ENCODE measurements at places on chromosomes 7 and 10. TPM values are rescaled to one million over a fixed set of nuclear protein-coding genes. Genes with fewer than 3 reads are reported as not detected.

- H3K27ac ChIP-seq, result no peak overlapping the region
- no peak for DNase-seq
- H3K4me3 ChIP-seq, result no peak overlapping the region
- H3K4me1 ChIP-seq, result no peaks in the 10 kb centered on the region
- no peaks in the 10 kb centered on the region for H3K27me3 ChIP-seq
Observed at GRCh38 chr7:16028636-16029035, 342.2 kb upstream of the MEOX2 start.

GRCh38 chr10:115657161-115657860 lies 564.1 kb downstream of the ATRNL1 start:
- no peaks in the 10 kb centered on the region for H3K27me3 ChIP-seq
- H3K27ac ChIP-seq, result no peak overlapping the region
- H3K36me3 ChIP-seq, result no peaks in the 10 kb centered on the region
- no peaks in the 10 kb centered on the region for H3K4me1 ChIP-seq
- H3K4me3 ChIP-seq, result no peak overlapping the region

GRCh38 chr10:9228771-9229170 lies 1174.3 kb downstream of the GATA3 start:
- no peaks in the 10 kb centered on the region for H3K27me3 ChIP-seq
- no peak overlapping the region for H3K4me3 ChIP-seq
- DNase-seq, result no peak
- no peak overlapping the region for H3K27ac ChIP-seq
- no peaks in the 10 kb centered on the region for H3K36me3 ChIP-seq

DNA sequence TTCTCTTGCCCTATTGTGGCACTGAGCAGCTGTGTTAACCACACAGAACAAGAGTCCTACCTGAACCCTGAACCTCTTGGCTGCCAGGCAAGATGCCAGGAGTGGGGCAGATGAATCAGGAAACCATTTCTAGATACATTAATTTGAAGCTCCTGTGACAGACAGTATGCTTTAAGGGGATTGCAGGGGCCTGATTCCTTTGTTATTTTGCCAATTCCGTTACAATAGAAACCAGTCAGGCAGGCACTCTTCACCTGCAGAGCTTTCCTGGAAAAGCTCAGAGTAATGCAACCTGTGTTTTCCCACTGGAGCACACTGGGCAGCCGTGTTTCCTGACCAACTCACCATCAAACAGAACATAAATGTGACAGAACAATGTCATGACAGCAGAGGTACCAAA lies 233.1 kb downstream of the BMPER start:
- H3K4me1 ChIP-seq, result no peaks in the 10 kb centered on the region
- no peak for DNase-seq
- no peaks in the 10 kb centered on the region for H3K36me3 ChIP-seq
- H3K27me3 ChIP-seq, result no peaks in the 10 kb centered on the region
- no peak overlapping the region for H3K4me3 ChIP-seq

- H3K27me3 ChIP-seq, result no peaks in the 10 kb centered on the region
- no peaks in the 10 kb centered on the region for H3K36me3 ChIP-seq
- no peak for DNase-seq
Observed at GRCh38 chr10:123678376-123678775, 12.2 kb downstream of the GPR26 start.

- H3K36me3 ChIP-seq, result no peaks in the 10 kb centered on the region
- DNase-seq, result no peak
- no peaks in the 10 kb centered on the region for H3K27me3 ChIP-seq
- H3K4me3 ChIP-seq, result no peak overlapping the region
Observed at GRCh38 chr10:17007418-17007770, 122.2 kb downstream of the CUBN start.

GRCh38 chr7:129197771-129198170 lies 9.3 kb downstream of the SMO start:
- DNase-seq, result no peak
- no peaks in the 10 kb centered on the region for H3K27me3 ChIP-seq
- no peak overlapping the region for H3K27ac ChIP-seq
- H3K4me1 ChIP-seq, result no peaks in the 10 kb centered on the region

- H3K4me3 ChIP-seq, result no peak overlapping the region
- H3K27me3 ChIP-seq, result no peaks in the 10 kb centered on the region
- no peaks in the 10 kb centered on the region for H3K36me3 ChIP-seq
Observed at GRCh38 chr10:14102056-14102455, 228.7 kb downstream of the FRMD4A start.

DNA sequence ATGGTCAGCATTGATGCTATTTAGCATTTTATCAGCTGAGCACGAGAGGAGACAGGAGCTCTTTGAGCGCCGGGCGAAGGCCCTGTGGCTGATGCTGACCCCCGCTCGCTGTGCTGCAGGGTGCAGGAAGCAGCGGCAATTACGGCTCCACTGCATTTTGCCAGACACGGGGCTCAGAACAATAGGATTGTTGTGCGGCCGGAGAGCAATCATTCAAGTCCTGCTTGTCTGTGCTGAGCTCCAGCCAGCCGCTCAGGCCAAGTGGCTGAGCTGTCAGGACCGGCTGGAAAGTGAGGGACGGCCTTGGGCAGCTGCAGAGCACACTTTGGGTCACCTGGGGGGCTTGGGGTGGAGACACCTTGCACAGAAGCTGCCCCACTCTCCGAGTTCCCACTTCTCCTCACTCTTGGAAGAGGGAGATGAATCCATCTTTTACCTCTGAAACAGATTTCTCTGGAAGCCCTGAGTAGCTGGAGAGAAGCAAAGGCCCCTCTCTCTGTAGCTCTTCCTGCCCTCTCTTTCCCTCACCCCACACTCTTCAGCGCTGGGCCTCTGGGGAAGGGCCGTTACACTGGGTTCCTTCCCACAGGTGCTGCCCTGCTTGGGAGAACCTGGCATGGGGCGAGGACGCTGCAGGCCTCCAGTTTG lies 17.3 kb upstream of the ADARB2 start:
- DNase-seq, result no peak
- no peaks in the 10 kb centered on the region for H3K27me3 ChIP-seq
- H3K4me3 ChIP-seq, result no peak overlapping the region
- no peaks in the 10 kb centered on the region for H3K4me1 ChIP-seq

DNA sequence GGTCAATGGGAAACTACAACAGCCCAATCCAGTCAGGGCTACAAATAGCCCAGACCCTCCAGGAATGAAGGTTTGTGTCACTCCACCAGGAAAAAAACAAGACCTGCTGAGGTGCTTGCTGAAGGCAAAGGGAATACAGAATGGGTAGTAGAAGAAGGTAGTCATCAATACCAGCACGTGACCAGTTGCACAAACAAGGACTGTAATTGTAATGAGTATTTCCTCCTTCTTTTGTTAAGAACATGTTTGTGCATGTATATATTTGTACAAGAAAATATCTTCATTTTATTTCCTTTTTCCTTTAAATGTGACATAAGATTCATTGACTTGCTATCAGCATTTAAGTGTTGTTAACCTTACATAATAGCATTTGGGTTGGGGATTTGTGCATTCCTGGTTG lies 229.3 kb downstream of the IMMP2L start:
- H3K27me3 ChIP-seq, result no peaks in the 10 kb centered on the region
- DNase-seq, result no peak
- no peaks in the 10 kb centered on the region for H3K4me1 ChIP-seq
- H3K36me3 ChIP-seq, result no peaks in the 10 kb centered on the region
- no peak overlapping the region for H3K4me3 ChIP-seq

DNA sequence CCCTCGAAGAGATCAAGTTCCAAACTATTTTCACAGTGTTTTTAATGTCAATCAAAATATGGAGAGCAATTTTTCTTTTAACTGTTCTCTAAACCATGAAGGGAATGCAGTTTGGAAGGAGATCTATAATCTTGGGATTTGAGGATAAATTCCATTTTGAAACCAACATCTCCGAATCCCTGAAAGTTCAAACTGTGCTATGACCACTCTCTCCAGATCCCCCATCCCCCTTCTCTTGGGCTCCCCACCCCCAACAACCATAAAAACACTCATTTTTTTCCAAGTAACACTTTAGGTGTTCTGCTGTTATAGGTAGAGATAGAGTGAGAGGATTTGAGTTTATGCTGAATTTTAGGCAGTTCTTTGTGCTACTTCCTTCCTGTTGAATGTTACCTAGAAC lies 1.7 kb downstream of the CALD1 start:
- H3K36me3 ChIP-seq, result no peaks in the 10 kb centered on the region
- H3K27ac ChIP-seq, result peak overlapping the region; percentile 77
- no peak for DNase-seq
- H3K27me3 ChIP-seq, result no peaks in the 10 kb centered on the region

- no peaks in the 10 kb centered on the region for H3K4me1 ChIP-seq
- H3K4me3 ChIP-seq, result no peak overlapping the region
- no peak for DNase-seq
- no peak overlapping the region for H3K27ac ChIP-seq
Observed at GRCh38 chr10:84844461-84844860, 516.1 kb downstream of the CCSER2 start.

- no peaks in the 10 kb centered on the region for H3K4me1 ChIP-seq
- H3K27me3 ChIP-seq, result no peaks in the 10 kb centered on the region
Observed at GRCh38 chr7:135828604-135829003, 80.0 kb upstream of the FAM180A start.

GRCh38 chr7:132392713-132393112 lies 183.6 kb downstream of the PLXNA4 start:
- no peak for DNase-seq
- no peaks in the 10 kb centered on the region for H3K27me3 ChIP-seq
- H3K36me3 ChIP-seq, result no peaks in the 10 kb centered on the region
- H3K4me1 ChIP-seq, result peaks cover 22% of the 10 kb centered on the region

DNA sequence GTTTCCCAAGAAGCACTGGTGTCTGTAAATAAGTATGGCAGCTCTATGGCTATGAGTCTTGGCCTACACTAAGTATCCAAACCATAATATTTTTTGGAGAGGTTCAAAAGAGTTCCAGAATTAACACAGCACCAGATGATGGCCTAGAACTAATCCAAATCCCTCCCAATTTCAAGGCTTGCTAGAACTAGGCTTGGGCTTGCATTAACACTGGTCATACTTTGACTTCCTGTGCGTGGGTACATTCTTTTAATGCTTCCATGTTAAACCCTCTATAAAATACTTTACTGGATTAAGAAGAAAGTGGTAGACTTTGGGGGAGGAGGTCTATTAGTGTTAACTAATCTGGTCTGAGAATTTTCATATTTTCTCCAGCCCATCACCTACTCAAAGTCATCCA lies 3.1 kb downstream of the AASS start:
- H3K4me3 ChIP-seq, result no peak overlapping the region
- no peaks in the 10 kb centered on the region for H3K36me3 ChIP-seq
- no peaks in the 10 kb centered on the region for H3K27me3 ChIP-seq

DNA sequence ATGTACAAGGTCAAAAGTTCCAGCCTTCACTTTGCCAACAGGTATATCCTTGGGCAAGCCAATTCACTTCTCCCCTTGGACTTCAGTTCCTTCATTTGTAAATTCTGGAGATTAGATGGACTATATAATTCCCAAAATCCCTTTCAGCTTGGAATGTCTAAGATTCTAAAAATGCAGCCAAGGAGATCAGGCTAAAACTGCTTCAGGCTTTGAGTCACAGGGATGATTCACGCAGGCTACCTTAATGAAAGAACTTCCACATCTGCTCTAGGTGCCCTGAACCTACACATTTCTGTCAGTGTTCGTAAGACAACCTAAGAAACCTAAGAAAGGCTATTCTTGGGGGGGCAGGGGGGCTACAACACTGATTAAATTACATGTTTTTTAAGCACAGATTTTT lies 7.1 kb downstream of the CPVL start:
- peaks cover 2% of the 10 kb centered on the region for H3K4me1 ChIP-seq
- no peaks in the 10 kb centered on the region for H3K36me3 ChIP-seq
- no peak overlapping the region for H3K27ac ChIP-seq
- no peaks in the 10 kb centered on the region for H3K27me3 ChIP-seq
- DNase-seq, result no peak
- H3K4me3 ChIP-seq, result no peak overlapping the region

GRCh38 chr7:80630608-80631405 lies 7.6 kb upstream of the CD36 start:
- H3K27me3 ChIP-seq, result no peaks in the 10 kb centered on the region
- no peak overlapping the region for H3K27ac ChIP-seq
- H3K4me1 ChIP-seq, result no peaks in the 10 kb centered on the region
- no peak for DNase-seq
- H3K36me3 ChIP-seq, result no peaks in the 10 kb centered on the region
- H3K4me3 ChIP-seq, result no peak overlapping the region

- H3K36me3 ChIP-seq, result no peaks in the 10 kb centered on the region
- no peaks in the 10 kb centered on the region for H3K4me1 ChIP-seq
- no peak overlapping the region for H3K4me3 ChIP-seq
- H3K27me3 ChIP-seq, result no peaks in the 10 kb centered on the region
Observed at GRCh38 chr7:7018290-7018689, 164.1 kb upstream of the C1GALT1 start.

DNA sequence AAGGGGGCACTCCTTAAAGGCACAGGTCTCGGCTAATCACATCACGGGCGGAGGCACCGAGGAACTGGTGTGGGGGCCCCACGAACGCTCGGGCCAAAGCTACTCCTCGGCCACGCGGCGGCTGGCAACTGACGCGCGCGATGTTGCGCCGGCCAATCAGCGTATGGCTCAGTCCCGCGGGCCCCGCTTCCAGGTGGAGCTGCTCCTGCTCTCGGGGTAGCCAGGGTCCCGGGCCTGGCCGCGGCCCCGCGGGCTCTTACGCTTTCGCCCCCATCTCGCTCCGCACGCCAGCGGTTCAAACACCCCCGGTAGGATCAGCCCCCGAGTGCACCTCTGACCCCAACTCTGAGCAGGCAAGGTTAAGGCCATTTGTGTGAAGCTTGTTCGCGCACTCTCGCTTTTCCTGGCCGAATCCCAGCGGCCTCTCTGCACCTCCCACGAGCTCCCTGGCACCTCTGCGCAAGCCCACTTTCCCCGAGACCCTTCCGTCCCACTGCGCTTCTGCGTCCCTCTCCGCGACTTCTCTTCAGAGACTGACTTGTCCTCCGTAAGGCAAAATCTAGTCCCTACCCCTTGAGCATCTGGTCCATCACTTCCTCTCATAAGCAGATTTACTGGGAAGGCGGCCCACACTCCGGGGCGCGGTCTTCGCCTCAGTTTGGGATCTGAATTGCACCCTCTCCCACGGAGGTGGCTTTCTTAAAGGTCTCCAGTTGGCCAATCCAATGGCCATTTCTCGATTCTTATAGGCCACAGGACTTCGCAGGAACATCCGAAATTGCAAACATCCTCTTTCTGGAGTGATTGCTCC lies 200.9 kb upstream of the TBX20 start:
- peak; percentile 1 for DNase-seq
- no peaks in the 10 kb centered on the region for H3K27me3 ChIP-seq
- H3K36me3 ChIP-seq, result no peaks in the 10 kb centered on the region
- H3K4me3 ChIP-seq, result no peak overlapping the region

DNA sequence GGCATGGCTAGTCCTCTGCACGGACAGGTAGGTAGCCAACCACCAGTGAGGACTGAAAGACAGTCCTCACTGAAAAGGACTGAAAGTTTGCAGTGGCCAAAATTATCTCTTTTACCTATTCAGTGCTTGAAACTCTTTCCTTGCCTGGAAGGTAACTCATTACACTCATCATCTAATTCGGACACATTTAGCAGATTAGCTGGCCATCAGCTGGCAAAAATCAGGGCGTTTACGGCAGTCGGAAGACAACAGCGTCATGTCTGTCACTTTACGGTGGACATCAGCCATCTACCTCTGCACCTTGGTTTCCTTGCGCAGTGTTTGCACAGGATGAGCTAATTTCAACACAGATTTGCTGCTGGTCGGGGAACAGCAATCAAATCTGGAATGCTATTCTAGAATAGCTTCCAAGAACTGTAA lies 740 bp downstream of the ANXA7 start:
- peak overlapping the region; percentile 83 for H3K27ac ChIP-seq
- H3K4me3 ChIP-seq, result peak overlapping the region; percentile 90
- H3K36me3 ChIP-seq, result peaks cover under 1% of the 10 kb centered on the region
- H3K4me1 ChIP-seq, result peaks cover 12% of the 10 kb centered on the region
- H3K27me3 ChIP-seq, result no peaks in the 10 kb centered on the region

SLC26A5 gene
- not detected for polyA plus RNA-seq

ZSCAN25 gene
- 5.1 TPM for polyA plus RNA-seq

NPC1L1 gene
- polyA plus RNA-seq, result 39.9 TPM

SLC26A4 gene
- polyA plus RNA-seq, result 0.18 TPM

ZNF239 gene
- polyA plus RNA-seq, result 9.4 TPM
